Stimulated activated CD4-positive, alpha-beta T cell treated with anti-CD3 and anti-CD28 coated beads, Interleukin-2, amount 100 ng/mL, for 48 hours (primary cell): ENCODE measurements at places on chromosomes 4 and X.

DNA sequence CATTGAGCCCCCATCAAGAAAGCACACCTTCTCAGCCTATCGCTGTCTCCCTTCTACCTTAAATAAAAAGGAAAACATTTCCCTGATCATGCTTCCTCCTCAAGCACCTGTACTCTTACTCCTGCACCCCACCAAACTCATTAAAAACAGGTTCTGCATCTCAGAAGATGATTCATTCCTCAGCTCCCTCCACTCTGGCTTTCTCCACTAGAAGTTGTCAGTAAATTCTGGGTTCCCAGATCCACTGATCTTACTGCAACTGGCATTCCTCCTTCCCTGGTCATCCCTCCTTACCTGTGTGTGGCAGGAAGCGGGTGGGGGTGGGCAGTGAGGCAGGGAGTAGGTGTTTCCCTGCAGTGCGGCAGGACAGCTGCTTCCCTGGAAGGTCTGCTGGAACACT is 108.8 kb downstream of the GPR143 start:
- no peak for DNase-seq

DNA sequence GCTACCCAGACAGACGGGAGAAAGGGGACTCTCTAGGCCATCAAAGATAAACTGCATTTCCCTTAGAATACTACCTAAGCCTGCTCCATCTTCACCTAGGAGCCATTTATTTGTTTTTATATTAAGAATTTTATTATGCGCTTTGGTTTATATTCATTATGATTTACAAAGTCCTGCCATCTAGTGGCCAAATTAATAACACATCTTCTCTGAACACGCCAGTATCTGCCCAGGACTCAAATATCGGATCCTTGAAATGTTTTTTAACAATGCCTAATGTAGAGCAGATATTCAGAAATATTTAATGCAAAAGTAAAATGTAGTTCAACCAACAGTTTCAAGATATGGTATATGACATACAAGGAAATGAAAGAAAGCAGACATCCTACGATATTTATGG is 20.8 kb upstream of the PRPS2 start:
- DNase-seq, result no peak

DNA sequence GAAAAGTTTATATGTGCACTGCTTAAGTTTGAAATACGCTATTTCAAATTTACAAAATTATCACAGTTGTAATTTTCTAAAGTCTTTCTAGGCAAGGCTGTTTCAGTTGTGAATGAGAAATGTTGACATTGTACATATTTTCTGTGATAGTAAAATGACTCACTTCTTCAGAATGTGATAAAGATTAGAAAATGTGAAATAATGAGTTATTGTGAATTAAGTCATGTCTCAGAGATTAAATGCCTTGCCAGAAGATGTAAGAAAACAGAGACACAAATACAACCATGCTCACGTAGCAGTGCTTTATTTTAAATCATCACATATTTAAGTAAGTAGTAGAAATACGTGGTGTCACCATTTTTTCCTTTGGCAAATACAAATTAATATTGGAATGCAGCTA is 768 bp downstream of the CLCN4 start:
- no peak for DNase-seq

DNA sequence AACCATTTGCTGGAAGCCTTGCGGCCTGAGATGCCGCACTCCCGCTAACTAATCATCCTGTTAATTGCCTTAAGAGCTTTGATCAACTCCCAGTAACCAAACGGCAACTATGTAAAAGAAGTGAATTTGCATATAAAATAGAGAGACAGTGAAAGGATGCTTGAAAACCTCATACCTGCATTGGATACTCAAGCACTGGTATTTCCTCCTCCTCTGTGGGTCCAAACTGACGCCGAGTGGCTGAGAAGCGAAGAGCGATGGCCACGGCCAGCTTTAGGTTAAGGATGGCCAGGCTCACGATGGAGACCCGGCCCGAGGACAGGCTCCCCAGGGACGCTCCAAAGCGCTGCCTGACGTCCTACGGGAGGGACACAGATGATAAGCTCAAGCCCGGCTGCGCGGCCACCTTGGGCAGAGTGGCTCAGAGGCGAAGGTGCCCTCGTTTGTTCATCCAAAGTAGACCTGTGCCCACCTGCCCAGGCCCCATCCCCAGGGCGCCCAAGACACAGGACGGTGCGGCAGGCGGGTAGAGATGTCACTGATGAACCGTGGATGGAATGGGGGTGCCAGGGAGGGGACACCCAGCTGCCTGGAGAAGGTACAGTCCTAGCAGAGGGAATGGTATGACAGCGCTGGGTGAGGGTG is 43.6 kb downstream of the ACOX3 start:
- no peak for DNase-seq

- DNase-seq, result no peak
Observed at GRCh38 chrX:16903274-16904022, 33.3 kb upstream of the RBBP7 start.

DNA sequence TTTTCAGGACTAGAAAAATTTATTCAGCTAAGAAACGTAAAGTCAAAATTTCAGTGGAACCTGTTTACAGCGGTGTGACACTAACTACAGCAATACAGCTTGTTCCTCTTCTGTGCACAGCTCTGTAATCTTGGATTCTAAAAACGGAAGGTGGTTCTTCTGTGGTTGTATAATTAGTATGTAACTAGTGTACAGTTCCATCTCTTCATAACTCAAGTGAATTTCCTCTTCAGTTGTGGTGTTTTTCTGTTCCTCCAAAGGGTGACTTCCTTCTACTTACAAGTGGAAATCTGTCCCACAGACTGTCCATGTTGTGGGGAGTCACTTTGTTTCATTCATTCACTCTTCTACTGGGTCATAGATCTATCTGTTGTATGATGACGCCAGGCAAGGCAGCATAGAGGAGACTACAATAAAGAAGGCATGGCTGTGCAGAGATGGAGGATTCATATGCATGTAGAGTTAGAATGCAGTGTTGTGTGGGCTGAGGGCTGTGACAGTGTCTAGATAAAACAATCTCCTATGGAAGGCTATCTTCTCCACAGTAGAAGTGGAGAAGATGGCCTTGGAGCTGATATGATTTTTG is 5.4 kb downstream of the DAPP1 start:
- no peak for DNase-seq

DNA sequence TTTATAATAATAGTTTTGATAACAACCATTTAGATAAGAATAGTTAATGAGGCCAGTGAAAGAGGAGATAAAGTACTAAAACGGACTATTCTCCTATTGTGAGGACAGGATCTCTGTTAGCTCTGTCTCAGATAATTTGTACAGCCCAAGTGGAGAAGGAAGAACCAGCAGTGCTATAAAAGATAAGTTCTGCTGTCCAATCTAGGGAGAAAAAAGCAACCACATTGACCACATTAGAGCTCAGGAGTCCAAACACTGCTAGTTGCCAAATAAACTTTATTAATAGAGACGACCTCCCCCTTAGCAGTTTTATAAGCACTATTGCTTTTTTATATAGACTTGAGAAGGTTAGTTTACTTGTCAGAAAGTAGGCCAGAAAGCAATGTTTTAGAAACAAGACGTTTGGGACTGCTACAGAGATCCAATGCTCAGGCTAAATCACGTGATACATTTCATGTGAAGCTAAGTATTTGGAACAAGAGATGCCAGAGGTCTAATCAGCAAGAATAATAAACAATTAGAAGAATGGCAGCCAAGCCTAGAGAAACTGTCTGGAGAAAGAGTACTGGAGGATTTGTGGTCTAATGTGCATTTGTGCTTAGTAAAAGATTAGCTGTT is 15.9 kb downstream of the IL15 start:
- no peak for DNase-seq

- no peak for DNase-seq
Observed at GRCh38 chr4:181541396-181541795, 701.8 kb upstream of the TENM3 start.

- DNase-seq, result no peak
Observed at GRCh38 chr4:177118596-177118995, 191.1 kb upstream of the NEIL3 start.

DNA sequence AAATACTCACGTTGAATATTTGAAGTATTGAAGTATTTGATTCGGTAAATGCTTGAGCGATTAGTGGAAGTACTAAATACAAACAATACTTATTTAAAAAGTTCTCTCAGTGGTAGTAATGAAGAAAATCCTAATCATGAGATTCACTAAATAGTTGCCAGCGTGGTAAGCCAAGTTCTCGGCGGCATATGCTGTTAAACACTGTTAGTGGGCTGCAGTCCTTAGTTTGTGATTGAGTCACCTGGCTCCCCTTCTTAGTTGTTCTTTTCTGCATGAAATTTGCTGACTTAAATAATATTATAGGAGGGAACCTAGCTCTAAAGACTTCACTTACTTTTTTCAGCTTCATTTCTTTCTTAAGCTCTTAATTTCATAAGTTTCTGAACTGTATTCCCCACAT is 51.4 kb downstream of the STIM2 start:
- DNase-seq, result no peak

DNA sequence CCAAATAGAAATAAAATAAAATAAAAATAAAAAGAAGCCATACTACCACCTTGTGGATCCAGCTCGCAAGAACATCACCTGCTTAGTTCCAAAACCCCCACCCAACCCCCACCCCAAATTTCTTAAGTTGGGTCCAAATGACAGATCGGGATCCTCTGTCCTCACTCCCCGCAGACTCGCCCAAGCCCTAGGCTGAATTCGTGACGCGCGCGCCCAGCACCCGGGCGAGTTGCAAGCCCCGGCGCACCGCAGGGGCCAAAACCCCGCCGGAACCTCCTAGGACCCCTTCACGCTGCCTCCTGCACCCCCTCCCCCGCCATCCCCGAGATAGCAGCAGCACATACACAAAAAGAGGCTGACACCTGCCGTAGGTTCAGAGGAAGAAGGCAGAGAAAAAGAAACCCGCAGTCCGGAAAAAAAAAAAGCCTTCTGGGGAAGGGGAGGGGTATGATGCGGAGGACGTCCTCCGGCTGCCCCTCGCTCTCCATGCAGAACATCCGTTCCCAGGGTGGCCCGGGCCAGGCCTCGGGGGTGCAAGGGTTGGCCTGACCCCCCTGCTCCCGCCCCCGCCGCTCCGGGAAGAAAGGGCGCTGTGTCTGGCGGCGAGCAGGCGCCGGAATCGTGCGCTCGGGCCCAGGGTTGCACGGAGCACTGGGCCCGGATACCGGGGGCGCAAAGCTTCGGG is 2.6 kb downstream of the NLGN4X start:
- no peak for DNase-seq

DNA sequence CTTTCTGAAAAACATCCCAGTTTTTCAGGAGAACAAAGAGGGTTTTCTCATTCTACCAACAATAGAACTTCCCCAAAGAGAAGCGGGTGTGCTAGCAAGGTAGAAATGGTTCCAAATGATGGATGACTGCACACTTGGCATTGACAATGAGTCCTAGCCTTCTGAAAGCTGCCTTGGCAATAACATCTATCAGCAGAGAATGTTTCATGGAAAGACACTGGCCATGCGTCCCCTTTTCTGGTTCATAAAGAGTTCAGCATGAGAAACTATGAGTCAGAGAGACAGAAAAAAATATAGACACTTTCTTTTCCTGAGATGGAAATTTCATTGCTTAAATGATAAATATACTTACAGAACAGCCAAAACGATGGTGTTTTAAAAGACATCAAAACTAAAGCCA is 236.9 kb upstream of the PRKX start:
- DNase-seq, result no peak

DNA sequence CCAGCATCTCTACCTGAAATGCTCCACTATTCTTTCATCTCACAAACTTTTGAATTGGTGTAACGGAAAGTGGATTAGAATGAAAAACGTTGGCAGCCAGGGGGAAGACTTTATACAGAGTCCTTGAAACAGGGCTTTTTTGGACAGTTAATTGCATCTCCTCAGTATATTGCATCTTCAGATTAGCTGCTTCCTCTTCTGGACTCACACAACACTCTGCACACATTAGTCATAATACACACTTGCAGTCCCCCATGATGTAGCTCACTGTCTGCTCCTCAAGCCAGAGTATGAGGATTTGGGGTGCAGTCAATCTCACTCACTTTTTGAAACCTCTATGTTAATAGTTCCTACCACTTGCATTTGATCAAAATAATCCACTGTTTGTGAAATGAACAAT is 101.0 kb downstream of the ADGRA3 start:
- DNase-seq, result no peak

DNA sequence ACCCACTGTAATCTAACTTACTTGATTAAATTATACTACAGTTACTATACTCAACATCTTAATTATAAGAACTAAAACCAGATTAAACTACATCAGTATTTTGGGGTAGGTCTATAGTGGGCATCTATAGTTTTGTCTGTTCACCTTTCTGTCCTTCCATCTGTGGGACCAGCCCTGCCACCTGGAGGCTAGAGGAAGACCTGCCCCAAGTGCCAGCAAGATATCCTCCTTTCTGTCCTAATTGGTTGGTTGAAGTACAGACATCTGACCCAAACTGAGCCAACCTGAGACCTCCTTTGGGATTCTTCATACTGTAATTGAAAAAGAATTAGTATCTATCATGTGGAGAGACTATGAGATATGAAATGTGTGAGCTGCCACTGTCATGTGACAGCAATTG is 172.2 kb upstream of the TLL1 start:
- DNase-seq, result no peak

DNA sequence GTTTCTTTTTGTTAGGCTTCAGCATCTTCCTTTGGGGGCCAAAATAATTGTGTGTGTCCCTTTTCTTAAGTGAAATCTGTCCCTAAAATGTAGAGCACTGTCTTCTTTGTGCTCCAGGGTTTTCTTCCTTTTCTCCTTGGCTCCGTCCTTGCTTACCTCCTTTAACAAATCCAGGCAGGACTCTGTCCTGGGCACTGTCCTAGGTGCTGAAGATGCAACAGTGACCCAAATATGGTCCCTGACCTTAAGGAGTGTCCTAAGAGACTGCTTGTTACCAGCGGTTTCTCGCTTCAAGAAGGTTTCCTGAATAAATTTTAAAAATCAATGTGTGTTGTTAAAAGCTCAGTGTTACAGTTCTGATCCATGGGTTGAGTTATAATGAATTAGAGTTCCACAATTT is 471.8 kb downstream of the KCNIP4 start:
- no peak for DNase-seq

GRCh38 chr4:79650217-79650616 is 242.2 kb upstream of the GK2 start:
- no peak for DNase-seq

GRCh38 chrX:3520458-3520857 is 174.0 kb upstream of the MXRA5 start:
- DNase-seq, result no peak
